ENCODE measurements at places on chromosomes 2 and 18.
A peak's percentile ranks its signal among the peaks of the same experiment; 100 is the strongest.

GRCh38 chr18:55513161-55513560, 74.8 kb downstream of the TCF4 start:
- no peak for DNase-seq

- DNase-seq: no peak
These were observed 148.6 kb downstream of the KLHL14 start for GRCh38 chr18:32624182-32624723.

DNA sequence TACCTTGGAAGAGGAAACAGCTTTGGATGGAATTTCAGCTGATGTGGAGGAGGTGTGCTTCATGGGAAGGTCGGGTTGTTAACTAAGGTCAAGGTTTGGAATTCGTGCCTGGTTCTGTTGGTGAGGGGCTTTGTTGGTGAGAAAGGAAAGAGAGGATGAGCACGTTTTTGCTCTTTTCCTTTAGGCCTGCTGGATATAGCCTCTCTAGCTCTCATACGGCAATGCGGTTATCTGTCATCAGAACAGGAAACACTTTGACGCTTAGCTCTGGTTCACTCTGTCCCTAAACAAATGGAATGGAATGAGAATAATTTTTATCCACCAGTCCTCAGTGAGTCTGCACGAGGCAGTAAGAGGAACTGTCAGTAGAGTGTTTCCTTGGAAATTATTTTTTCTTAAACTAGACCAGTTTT, 169.7 kb upstream of the NOSTRIN start:
- DNase-seq: peak; percentile 87

- no peak for DNase-seq
These were observed 532.7 kb upstream of the FSHR start for GRCh38 chr2:49686897-49687442.

GRCh38 chr2:162072181-162072702, 1.8 kb downstream of the DPP4 start:
- DNase-seq: no peak

GRCh38 chr2:203451011-203451410, 84.1 kb downstream of the RAPH1 start:
- no peak for DNase-seq

GRCh38 chr2:127625572-127625951, 20.4 kb upstream of the GPR17 start:
- no peak for DNase-seq

GRCh38 chr2:223591596-223591995, 10.6 kb downstream of the SCG2 start:
- DNase-seq: no peak

GRCh38 chr2:75087736-75088135, 111.6 kb downstream of the TACR1 start:
- DNase-seq: no peak

DNA sequence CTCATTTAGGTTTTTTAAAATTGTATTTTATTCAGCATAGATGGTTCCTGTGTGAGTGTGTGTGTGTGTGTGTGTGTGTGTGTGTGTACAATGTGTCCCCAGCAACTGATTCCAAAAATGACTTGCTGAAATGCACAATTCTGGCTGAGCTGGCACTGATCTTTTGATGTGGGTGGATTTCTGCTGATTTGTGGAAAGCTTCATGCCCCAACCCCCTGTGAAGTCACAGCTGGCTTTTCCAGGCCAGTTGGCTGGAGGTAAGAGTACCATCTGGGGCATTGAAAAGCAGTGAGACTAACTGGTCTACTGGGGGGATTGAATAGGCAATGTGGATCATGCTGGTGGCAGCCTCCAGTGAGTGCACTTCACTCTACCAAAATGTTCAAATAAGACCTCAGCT, 187.2 kb downstream of the LRRTM1 start:
- DNase-seq: no peak

DNA sequence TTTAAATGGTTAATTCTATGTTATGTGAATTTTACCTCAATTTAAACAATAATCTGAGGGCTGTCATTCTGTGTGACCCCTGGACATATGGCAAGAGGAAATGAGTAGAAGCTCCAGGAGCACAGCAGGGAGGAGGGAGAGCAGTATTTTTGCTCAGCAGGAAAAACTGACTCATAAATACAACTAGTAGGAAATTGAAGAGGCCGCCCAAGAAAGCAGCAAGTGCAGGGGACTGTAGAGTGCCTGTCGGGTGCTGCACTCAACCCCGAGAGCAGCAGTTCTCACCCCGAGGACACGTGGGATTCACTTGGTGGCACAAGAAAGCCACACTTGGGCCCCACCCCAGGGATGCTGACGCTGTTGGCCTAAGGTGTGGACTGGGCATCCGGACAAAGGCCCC, 60.8 kb downstream of the NPAS2 start:
- DNase-seq: no peak

- no peak for DNase-seq
These were observed 75.0 kb downstream of the SLC66A2 start for GRCh38 chr18:79876497-79876896.

- peak; percentile 58 for DNase-seq
These were observed 11.5 kb upstream of the RNU2-63P start for GRCh38 chr2:88027697-88028389.

- no peak for DNase-seq
These were observed 152.2 kb downstream of the DAW1 start for GRCh38 chr2:228023619-228024018.

GRCh38 chr18:8959551-8960135, 142.9 kb upstream of the NDUFV2 start:
- no peak for DNase-seq

DNA sequence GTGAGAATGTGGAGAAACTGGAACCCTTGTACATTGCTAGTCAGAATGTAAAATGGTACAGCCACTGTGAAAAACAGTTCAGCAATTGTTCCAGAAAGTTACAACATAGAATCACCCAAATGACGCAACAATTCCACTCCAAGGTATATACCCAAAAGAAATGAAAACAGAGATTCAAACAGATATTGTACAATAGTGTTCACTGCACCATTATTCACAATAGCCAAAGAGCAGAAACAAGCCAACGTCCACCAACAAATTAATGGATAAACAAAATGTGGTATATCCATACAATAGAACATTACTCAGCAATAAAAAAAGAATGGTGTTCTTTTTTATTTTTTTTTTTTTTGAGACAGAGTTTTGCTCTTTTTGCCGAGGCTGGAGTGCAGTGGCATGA, 10.9 kb downstream of the CLASP1 start:
- no peak for DNase-seq

GRCh38 chr2:72669121-72669520, 156.7 kb downstream of the EXOC6B start:
- DNase-seq: no peak

DNA sequence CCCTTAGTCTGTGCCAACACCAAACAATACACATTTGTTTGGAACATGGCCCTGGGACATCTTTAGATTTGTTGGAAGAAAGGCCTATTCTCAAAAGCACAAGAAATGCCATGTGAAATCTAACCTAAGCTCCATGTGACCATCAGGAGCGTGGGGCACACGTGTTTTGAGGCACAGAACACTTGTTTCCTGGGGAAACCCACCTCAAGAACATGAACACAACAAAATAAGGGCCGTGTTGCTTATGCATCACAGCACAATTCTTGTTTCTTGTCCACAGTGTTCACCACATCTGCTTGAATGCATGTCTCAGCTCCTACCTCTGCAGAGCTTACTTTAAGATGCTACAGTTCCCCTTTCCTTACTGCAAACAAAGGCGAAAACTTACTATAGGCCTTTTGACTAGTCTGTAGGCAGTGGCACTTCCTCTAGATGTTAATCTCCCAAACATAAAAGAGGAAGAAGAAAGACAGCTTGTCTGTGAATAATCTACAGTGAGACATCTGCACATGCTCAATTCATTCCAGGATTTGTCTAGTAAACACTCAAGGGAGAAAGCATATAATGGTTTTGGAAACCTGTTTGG, 165.0 kb downstream of the ANKRD44 start:
- DNase-seq: peak; percentile 95

DNA sequence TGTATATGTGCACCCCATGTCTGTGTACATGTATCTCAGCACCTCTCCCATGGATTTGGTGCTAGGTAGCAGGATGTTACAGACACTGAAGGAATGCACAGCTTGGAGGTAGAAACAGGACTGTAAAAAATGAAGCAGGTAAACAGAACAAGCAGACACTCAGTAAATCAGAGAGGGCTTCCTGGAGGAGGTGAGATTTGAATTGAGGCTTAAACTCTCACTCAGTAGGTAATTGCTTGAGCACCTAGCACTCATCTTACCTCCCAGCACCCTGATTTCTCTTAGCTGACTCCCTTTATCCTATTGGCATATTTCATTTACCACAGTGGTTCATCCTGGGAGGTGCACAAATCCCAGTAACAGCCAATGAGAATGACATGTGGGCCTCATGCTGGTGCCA, 537.9 kb upstream of the RAB6C start:
- no peak for DNase-seq

DNA sequence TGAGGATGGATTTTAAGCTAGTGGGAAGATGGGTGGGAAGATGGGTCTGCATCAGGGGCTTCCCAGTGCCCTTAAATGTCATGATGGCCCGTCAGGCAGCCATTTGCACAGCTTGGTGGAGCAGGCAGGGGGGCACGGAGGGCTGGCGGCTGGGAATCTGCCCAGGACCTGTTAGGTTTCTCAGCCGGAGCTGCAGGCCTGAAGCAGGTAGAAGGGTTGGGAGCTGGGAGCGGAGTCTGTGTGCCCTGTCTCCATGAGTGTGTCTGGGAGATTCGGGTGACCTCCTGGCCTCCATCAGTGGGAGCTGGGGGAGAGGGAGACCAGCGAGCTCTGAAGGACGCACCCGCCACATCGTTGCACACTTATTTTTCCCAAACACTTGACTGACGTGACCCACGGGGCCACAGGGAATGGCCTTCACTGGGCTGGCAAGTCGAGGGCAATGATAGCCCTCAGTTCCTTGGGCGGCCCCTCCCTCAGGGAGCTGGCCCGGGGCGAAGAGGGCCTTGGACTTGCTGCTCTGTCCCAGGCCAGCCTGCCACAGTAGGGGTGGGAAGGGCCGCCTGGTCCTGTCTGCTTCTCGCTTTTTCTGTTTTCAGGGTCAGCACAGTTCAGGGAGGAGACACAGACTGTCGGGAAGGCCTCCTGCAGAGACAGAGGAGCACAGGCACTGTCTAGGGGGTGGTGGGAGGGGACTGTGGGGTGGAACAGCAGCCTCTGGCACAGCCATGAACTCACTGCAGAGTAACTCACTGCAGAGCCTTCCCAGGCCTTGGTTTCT, 236.8 kb downstream of the ZBTB7C start:
- DNase-seq: no peak

DNA sequence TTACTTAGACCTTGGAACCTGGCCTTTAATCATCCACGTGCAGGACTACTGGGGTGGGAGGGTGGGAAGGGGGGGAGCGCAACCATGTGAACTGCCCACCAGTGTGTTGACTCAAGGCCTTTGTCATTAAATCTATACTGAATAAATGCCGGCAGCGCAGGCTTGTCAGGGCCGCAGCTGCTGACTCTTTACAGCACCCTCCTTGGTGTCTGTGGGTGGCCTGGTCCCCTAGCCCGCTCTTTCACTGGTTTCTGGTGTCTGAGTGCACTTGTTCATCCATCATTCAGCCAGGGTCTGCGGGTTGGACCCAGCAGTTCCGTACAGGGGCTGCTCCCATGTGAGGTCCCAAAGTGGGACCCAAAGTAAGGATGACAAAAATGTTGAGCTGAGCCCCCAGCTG, 11.5 kb downstream of the MAP3K2 start:
- DNase-seq: no peak

DNA sequence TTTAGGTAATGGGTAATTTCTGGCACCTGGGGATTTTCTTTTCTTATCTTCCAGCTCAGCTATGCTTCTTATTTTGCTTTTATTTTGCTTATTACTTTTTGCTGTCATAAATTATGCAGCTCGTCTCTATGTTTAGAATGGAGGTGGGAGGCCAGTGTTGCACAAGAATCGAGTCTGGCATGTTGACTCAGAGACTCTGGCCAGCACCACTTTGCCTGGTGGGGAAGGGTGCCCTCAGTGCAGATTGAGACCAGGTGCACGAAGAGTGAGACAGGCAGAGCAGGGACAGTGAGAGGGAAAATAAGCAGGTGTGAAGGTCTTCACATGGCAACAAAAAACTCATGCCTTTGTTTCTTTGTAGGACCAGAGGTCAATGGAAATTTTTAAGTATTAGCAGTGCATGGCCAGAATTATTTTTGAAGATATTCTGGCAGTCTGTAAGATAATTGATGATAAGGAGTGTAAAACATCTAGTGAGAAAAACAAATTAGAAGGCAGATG, 59.2 kb upstream of the SLC5A7 start:
- no peak for DNase-seq

DNA sequence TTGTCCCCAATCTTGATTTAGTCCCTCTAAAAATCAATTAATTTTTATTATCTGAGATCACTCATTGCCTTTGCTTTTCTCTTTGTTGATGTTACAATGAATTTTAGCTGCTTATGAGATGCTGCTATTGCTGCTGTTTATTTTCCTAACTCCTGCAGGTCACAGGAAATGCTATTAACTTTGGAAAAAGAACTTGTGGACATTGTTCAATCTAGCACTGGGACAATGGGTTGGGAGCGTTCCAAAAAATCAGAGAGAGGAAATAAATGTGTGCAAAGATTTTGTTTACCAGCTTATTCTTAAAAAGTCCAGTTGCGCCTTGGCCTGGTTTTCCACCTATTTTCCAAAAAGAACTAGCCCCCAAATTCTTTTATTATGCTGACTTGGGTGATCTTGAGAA, 268.3 kb downstream of the PTH2R start:
- no peak for DNase-seq

DNA sequence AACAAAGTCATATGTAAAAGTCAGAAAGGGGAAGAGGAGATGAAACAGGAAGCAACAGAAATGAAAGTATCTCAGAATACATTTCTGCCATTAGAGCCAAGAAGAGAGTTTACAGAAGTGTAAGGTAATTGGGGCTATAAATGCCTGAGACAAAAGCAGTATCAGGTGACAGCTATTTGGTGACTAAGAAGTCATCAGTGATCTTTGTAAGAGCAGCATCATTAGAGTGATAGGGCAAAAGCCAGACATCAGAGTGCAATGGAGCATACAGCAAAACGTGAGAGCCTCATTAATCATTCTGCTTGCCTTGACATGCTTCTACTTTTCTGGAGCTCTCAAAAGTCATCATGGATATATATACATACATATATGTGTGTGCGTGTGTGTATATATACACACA, 804.7 kb upstream of the PIK3C3 start:
- DNase-seq: no peak

GRCh38 chr2:74440378-74441169, 1.2 kb downstream of the RTKN start:
- DNase-seq: peak; percentile 93

GRCh38 chr2:121611730-121612705, 37.2 kb downstream of the CLASP1 start:
- peak; percentile 94 for DNase-seq

All from KBM-7 (cell line).